Right renal pelvis (tissue), 4 donors: ENCODE measurements at places on chromosomes 13 and 19.

DNA sequence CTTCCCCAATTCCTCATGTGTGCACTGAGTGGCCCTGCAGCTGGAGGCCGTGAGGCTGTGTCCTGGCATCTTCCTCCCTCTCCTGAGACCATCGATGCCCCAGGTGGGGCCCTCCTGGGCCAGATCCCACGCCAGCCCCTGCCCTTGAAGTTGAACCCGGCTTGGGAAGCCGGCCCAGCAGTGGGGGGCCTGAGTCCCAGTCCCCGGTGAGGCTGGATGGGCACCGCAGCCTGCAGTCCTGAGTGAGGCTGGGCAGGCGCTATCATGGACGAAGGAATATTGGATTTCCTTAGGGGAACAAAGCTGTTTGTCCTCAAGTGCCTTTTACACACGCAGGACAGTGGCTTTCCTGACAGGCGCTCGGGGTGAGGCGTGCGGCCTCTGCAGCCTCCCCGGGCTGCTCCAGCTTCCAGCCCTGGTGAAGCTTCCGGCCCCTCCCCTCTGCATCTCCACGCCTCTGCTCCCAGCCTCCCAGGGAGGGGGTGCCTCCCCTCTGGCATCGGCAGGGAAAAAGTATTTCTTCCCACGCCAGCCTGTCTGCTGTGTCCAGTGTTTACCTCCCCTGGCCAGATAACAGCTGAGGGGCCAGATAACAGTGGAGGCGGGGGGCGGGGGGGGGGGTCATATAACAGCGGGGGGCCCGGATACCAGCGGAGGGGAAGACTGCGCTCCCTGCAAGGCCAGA lies 159.5 kb downstream of the KDM4B start:
- DNase-seq: peak; percentile 58

- peak; percentile 39 for DNase-seq
Measured at GRCh38 chr19:31943191-31943661, 402.2 kb upstream of the ZNF507 start.

DNA sequence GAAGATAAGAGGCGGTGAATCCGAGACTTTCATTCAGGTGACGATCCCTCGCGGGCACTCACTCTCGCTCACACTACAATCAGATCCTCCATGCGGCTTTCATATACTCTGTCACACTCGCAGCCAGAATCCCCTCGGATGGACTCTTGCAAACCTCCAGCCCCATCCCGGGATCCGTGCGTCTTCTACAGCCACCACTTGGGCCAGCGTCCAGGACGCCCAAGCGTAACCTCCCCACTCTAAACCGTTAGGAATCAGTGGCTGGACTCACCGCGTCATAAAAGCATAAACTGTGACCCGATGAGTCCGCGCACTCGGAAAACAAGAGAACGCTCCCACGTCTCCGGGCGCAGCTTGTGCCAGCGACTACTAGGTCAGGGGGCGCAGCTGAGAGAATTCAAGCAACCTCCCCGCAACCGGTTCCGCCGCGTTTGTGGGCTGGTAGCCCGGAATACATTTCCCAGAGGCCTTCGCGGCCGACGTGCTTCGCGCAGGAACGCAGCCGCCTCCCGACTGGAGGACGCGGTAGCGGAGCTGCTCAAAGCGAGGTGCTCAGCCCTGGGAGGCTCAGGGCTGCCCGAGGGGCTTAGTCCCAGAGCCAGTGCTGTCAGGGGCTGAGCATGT lies 27.6 kb downstream of the ZNF607 start:
- DNase-seq: peak; percentile 82

GRCh38 chr19:11551603-11552235 lies 7.3 kb downstream of the ELOF1 start:
- DNase-seq: no peak

- DNase-seq: no peak
Measured at GRCh38 chr19:30873003-30873402, 476.2 kb downstream of the TSHZ3 start.

- DNase-seq: no peak
Measured at GRCh38 chr13:91539286-91540157, 141.1 kb downstream of the GPC5 start.

DNA sequence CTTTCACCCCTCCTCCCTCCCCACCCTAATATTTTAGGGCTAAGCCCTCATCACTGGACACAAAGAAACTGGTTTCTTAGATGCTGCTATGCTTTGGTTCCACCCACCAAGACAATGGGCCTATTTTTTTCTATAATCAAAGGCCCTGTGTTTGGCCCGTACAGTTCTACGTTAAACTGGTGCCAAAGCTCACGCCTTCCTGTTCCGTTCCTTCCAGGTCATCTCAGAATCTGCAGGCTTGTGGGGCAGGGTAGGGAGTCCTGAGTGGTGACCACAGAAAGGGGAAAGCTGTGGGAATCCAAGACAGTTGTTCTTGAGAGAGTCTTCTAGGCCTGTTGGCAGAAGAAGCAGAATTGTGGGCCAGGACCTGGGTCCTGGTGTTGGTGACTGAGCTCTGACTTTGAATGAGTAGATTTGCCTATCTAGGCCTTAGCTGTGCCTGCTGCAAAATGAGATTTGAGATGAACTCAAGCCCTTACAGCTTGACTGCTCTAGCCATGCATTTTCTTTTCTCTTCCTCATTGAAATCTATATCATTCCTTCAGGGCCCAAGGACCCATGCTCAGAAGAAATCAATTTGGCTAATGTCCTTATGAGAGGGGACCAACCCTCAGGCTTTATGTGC lies 19.1 kb upstream of the CXCL17 start:
- DNase-seq: no peak

DNA sequence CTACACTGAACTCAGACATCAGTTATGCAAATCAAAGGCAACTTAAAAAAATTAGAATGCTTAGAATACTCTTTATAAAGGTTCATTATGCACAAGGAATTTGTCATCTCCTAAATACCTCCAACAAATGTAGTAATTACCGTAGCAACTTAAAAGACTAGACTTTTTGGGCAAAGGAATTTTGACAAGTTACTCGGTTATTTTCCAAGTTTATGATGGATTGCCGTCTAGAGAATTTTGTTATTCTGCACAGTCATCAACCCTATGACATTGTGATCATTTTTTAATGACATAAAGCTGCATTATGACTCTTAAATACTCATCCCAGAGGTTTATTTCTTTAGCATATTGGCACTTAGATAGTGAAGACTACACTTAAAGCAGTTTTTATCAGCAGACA lies 71.9 kb downstream of the TRPC4 start:
- no peak for DNase-seq

DNA sequence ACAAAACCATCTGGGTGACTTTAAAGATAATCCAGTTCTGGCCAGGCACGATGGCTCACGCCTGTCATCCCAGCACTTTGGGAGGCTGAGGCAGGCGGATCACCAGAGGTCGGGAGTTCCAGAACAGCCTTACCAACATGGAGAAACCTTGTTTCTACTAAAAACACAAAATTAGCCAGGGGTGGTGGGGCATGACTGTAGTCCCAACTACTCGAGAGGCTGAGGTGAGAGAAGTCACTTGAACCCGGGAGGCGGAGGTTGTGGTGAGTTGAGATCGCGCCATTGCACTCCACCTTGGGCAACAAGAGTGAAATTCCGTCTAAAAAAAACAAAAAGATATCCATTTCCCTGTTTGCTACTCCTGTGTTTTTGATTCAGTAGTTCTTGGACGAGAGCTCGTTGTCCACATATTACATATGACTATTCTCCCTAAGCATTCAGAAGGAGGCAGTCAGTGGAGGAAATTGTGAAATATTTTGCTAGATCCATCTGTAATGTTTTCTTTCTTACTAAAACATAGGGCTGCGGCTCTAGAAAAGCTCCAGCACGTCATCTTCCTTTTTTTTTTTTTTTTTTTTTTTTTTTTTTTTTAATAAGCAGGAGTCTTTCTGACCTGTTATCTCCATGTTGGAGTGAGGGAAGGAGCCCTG lies 33.6 kb downstream of the ZNF701 start:
- no peak for DNase-seq

GRCh38 chr13:23621316-23621645 lies 51.1 kb downstream of the TNFRSF19 start:
- DNase-seq: no peak

DNA sequence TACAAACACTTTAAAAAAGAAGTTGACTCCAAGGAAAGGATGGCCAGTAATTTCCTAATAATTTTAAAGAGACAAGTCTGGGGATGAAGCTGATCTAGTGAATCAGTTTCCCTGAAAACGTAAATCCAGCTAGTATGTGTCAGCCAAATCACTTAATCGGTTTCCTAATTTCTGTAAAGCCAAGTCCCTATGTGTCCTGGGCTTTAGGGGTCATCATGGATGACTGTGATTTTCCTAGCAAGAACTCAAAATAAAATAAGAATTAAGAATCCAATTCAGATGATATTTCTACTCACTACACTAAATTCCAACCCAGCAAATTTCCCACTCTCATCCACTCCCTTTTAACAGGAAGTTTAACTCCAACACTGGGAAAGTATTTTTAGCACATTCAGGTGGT lies 35.9 kb downstream of the ELF1 start:
- no peak for DNase-seq

DNA sequence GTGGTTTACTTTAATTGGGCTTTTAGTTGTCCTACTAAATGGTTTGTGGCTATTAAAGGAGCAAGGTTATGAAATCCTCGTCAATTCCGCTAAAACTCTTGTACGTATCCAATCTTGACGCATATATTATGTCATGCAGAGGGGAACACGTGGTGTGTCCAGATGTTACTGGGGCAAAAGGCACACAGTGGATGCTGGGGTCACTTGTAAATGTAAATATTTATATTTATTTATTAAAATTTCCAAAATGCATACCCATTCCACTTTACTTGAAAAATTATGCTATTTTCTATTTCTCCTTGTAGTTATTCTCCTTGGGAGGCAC lies 36.7 kb upstream of the SLC46A3 start:
- DNase-seq: no peak

- no peak for DNase-seq
Measured at GRCh38 chr19:44367024-44367423, 10.5 kb upstream of the ZNF112 start.

- no peak for DNase-seq
Measured at GRCh38 chr13:100497389-100497788, 91.2 kb downstream of the GGACT start.

- no peak for DNase-seq
Measured at GRCh38 chr19:801861-802497, 4.7 kb downstream of the PTBP1 start.

DNA sequence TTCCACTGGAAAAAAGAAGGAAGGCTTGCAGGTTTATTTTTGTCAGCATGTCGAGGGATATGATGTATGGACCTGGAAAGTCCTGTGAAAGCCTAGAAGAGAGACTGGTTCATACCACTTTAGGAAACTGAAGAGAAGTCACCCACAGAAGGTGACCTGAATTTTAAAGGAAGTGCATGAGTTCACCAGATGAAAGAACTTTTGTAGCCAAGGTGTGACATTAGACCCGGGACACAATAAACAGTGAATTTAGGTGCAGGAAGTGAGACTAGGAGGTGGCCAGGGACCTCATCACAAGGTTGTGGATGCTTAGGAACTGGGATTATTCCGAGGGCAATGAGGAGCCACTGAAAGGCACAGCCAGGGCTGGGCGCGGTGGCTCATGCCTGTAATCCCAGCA lies 79.1 kb downstream of the ZNF429 start:
- DNase-seq: no peak

GRCh38 chr13:23928985-23929384 lies 31.7 kb upstream of the C1QTNF9B start:
- DNase-seq: no peak

DNA sequence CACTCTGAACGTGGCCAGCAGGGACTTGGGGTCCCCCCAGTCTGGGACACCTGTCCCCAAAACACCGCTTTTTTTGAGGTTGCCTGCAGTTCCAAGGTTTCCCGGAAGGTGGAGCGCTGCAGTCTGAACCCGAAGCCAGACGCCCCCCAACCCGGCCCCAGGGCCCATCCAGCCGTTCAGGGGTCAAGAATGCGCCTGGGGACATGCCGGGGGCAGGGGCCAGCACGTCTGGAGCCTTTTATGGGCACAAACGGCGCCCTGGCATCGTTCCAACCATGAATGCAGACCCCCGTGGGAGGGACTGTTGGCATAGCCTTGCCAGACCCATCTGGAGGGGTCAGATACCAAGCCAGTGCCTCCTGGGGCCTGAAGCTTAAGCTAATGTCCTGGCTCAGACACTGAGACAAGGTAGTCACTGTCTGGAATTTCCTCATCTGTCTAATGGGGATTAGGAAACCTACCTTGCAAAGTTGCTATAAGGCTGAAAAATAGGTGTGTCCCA lies 6.9 kb downstream of the S1PR5 start:
- peak; percentile 29 for DNase-seq

DNA sequence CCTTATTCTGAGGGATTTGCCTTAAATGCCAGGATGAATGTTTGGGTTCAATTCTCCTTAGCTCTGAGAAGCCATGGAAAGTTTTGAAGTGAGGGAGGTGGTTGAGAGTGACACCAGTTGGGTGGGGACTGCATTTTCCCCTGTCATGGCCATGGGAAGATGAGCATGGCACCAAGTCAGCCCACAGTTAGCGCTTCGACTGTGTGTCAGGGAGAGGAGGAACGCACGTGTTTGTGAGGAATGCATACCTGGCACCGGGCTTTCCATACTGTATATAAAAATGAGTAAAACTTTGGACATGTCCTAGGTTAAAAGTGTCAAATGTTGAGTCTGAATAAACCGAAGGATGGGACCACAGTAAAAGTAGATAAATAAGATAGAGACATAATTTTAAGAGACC lies 187.5 kb upstream of the KL start:
- DNase-seq: no peak

- no peak for DNase-seq
Measured at GRCh38 chr13:38213314-38213713, 136.3 kb upstream of the UFM1 start.

GRCh38 chr19:57443121-57443696 lies 8.1 kb downstream of the ZNF749 start:
- no peak for DNase-seq

DNA sequence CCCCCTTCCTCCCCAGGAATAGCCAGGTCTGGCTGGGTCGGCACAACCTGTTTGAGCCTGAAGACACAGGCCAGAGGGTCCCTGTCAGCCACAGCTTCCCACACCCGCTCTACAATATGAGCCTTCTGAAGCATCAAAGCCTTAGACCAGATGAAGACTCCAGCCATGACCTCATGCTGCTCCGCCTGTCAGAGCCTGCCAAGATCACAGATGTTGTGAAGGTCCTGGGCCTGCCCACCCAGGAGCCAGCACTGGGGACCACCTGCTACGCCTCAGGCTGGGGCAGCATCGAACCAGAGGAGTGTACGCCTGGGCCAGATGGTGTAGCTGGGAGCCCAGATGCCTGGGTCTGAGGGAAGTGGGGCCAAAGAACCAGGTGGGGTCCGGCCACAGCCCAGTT lies 3.2 kb downstream of the KLK2 start:
- DNase-seq: no peak

- no peak for DNase-seq
Measured at GRCh38 chr19:29378543-29379080, 147.2 kb upstream of the VSTM2B start.

DNA sequence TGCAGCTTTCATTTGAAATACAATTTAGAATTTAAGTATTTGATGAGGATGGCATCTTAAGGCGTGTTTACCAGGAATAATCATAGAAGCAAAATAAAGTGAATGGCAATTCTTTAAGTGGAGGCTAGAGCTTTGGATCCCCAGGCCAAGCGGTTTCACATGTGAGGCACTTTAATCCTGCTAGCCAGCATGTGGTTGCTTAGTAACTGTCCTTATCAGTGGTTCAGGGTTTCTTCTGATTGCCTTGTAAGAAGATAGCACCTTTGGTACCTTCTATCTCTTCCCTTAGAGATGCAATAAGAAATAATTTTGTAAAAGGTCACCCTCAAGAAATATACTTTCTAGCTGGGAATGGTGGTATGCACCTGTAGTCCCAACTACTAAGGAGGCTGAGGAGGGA lies 38.9 kb upstream of the SERP2 start:
- no peak for DNase-seq
